ENCODE measurements at places on chromosomes 6 and 20.

GRCh38 chr20:32435449-32436107 lies 77.4 kb downstream of the ASXL1 start:
- DNase-seq, result no peak

GRCh38 chr6:168157272-168158212 lies 78.5 kb upstream of the FRMD1 start:
- no peak for DNase-seq

GRCh38 chr6:39421383-39422225 lies 99.1 kb upstream of the KCNK16 start:
- DNase-seq, result no peak

DNA sequence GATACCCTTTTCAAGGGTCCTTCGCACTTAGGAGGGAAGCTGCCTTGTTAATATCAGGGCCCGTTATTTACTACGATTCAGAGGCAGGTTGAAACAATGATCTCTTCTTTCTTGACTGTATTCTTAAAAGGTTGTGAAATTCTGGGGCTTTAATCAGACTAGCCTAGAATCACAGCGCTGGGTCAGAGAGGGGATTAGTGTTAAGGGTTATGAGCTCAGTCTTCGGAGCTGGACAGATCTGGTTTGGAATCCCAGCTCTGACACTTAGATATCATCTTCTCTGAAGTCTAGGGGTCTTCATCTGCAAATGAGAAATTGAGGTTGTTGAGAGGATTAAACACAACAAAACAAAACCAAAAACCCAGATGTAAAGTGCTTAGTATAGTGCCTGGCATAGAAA lies 77.4 kb downstream of the CD83 start:
- no peak for DNase-seq

DNA sequence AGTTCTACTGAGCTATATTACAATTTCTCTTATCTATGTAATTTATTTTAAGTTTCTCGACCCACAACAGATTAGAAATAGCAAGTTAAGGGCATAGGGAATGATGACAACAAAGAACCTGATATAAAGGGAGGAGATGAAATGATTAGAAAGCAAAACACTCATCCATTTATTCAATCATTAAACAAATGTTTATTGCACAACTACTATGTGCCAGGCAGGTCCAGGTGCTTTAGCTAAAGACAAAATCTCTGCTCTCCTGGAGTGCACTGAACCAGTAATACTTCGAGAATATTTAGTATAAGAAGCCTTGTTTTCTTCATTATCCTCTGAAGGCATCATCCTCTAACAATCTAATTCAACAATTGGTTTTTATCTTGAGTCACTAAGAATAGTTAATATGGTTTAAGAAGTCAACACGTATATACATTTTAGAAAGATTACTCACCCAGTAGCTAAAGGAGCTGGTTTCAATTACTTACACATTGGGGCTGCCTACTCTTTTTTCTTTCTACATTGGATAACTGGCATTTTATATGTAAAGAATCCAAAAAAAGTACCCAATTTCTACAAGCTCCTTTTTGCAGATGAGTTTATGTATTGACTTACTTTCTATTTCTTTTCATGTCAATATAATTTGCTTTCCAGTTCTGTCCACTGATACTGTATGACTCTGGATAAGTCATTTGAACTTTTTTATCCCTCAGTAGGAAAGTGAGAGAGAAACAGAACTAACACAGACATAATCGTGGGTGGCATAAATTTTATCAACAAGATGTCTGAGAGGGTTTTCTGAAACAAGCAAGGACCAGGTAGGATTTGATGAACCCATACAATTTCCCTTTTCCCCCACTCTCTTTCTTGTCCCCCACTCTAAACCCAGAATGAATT lies 312.6 kb downstream of the CLIC5 start:
- DNase-seq, result no peak

DNA sequence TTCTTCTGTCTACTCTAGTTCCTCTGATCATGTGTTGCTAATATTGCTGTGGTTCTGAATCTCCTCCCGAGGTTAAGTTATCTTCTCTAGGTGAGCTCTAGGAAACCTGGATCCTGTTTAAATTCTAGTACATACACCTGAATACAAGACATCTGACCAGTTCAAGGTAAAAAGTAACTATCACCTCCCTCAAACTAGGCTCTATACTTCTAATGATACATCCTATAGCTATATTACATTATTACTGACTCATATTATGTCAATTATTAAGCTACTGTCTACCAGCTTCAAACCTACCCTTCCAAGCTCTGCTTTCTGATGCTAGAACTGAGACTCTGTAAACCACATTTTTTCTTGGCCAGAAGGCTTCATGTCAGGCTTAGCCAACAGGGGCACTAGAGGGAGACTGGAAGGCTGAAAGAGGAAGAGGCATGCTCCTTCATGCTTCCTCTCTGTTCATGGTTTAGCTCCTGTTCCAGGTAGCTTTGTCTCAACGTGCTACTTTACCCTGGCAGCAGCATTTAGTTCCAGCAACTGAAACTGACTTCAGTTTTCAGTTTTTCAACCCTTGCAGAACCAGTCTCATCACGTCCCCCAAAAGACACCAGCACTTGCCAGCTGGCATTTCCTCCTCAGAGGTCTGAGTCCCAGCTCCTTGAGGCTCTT lies 148.4 kb upstream of the TOP1 start:
- DNase-seq, result no peak

DNA sequence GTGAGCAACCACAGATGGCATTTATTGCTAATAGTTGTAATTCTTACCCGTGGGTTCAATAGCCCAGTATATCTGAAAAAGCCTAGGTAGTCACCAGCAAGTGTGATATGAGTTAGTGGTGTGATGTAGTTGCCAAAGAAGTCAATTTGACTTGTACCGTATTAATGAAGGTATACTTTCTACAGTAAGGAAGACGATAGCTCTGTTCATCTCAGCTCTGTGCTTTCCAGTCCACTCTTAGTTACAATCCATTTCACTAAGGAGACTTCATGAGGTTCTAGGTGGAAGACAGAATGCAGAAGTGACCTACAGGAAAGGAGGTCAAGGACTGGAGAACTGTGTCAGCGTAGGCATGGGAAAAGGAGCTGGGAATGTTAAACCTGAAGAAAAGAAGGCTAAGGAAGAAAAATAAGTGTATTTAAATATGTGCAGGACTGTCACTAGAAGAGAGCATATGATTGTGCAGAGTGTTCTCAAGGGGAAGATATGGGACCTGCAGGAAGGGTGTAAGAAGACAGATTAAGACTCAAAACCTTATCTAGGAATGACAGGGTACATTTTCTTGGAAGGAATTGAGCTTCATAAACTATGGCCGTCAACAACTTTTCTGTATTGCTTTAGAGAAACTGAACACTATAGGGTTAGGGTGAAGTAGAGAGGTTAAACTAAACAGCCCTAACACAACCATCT lies 116.9 kb upstream of the SCGN start:
- DNase-seq, result no peak

DNA sequence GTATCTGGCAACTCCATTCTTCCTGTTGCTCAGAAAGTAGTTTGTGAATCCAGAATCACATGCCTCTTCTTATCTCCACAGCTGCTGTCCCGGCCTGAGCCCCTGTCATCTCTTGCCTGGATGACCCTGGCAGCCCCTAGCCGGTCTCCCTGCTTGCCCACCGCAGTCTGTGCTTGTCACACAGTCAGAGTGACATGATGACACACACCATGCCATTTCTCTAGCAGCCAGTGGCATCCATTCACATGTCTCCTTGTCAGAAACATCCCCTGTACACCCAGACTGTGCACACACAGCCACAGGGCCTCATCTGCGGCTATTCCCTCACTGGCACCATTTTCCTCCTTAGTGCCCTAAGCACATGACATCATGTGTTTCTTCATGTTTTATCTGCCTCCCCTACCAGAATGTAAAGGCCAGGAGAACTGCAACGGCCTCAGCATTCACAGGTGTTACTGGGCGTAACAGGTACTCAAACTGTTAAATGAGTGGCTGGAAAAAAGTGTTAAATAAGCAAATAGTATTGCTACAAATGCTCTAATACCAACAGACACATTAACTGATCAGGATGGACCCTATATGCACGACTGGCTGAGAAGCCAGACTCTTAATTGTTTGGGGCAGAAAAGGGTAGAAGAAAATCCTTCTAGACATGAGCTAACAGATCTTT lies 9.6 kb downstream of the ABHD12 start:
- DNase-seq, result no peak

DNA sequence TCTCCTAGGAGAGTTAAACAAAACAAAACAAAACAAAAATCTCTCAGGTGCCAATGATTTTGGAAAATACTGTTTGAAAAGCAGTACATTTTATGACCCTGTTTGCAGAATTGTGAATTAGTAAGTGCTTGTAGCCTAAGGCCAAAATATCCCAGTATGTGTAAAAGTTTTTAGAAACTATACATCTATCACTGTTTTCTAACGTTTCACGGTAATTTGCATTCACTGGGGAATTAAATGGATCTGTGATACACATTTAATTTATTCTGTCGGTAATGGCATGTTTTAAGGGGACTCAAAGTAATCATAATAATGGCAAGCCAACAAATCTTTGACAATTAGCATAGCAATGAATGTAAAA lies 95.6 kb upstream of the FAM184A start:
- no peak for DNase-seq

DNA sequence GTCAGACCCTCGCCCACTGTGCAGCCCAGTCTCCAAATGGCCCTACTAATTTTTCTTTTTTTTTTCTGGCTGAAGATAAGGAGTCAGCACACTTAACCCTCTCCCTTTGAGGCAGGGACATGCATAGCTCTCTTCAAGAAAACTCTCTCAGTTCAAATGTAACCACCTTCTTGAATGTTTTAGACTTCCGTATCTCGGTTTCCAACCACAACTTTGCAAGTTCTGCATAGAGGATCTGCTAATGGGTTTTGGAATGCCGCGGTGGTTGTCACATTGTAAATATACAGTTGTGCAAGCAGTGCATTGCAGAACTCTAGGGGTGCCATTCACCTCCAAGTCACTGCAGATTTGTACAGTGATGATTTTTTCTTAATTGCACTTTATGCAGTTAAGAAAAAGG lies 59.4 kb upstream of the SLC35B3 start:
- no peak for DNase-seq

GRCh38 chr20:32442630-32443373 lies 84.7 kb downstream of the ASXL1 start:
- peak; percentile 33 for DNase-seq

GRCh38 chr20:25269057-25269832 lies 21.4 kb downstream of the PYGB start:
- no peak for DNase-seq

DNA sequence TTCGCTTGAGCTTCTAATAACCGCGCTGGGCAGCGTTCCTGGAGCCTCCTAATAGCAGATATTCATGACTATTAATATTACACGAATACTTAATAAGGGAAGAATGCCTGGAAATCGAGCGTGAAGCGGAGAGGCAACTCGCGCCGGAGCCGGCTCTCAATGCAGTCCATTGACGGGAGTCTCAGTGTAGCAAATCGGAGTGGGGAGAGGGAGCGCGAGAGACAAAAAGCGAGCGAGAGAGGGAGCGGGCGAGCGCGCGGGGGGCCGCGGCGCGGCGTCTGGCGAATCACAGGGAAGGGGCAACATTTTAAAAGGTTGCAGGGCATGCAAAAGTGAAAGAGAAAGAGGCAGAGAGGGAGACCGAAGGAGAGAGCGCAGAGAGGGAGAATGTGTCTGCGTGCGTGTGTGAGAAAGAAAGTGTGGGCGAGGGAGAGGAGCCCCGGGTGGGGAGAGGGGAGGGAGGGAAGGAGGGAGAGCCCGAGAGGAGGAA lies 2.9 kb downstream of the TFAP2A start:
- DNase-seq, result no peak

- DNase-seq, result no peak
These were observed 21.6 kb upstream of the ZBTB22 start for GRCh38 chr6:33339193-33339592.

- DNase-seq, result no peak
These were observed 32.7 kb downstream of the PTPRK start for GRCh38 chr6:128487746-128488145.

DNA sequence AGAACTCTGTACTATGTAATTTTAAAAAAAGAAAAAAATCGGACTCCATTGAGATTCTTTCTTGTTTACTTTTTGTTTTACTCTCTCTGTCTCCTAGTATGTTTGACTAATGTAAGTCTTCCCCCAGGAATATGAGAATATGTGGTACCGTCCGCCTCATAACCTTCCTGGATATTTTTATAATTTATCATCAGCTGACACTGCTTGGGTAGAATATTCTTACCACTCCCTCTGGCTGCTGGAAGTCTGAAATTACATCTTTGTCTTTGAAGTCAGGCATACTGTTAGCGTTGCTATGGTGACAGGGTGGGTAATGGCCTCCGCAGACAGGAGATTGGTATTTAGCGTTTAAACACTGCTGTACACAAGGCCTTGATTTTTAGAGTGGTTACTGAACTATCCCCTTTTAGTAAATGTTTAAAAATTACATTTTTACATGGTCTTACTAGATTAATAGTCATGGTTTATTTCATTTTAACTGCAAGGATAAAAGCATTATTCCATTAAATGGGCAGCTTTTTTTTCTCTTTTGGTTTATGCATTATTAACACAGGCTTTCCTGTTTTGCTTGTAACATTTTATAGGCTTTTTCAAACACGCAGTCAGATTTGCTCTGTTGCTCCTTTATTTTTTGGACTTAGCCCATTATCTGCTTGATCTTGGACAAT lies 176.4 kb downstream of the ARID1B start:
- DNase-seq, result peak; percentile 85

- no peak for DNase-seq
These were observed 61.7 kb upstream of the SLC22A23 start for GRCh38 chr6:3518356-3519190.

- DNase-seq, result no peak
These were observed 90.9 kb upstream of the MC3R start for GRCh38 chr20:56157530-56158203.

- DNase-seq, result no peak
These were observed 8.4 kb downstream of the HLA-E start for GRCh38 chr6:30497714-30498113.

GRCh38 chr6:8659404-8660189 lies 224.3 kb upstream of the SLC35B3 start:
- no peak for DNase-seq

DNA sequence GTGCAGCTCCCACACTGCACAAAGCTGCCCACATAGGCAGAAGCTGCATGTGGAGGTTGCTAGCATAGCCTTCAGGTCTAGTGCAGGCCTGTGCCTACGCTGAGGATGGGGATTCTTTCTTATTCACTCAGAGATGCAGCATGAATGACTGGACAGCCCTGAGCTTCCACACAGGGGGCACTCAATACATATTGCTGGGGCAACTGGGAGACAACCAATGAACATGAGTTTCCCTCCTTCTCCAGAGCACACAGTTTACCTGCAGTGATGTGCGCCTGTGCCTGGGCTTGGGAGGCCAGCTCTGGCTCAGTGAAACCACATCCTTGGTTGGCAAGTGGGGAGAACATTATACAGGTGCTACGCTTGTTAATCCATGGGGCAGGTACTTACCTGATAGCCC lies 389.9 kb downstream of the RNGTT start:
- DNase-seq, result no peak

DNA sequence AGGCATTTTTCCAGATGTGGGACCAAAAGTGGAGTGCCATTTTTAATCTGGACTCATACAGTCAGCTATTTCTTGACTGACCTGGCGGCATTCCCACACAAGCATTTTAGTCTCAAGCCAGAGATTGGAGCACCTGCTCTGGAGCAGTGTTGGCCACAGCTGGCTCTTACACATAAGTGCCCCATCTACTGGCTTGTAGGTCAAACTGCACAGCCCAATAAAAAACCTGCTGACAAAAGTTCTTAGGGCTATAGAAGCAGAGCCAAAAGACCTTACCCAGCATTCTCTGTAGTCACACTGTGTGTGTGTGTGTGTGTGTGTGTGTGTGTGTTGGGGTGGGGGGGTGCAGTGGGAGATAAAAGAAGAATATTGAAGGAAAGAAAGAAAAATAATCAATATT lies 38.6 kb upstream of the SENP6 start:
- DNase-seq, result no peak

GRCh38 chr20:44136579-44137265 lies 50.3 kb downstream of the JPH2 start:
- no peak for DNase-seq
